ENCODE measurements at places on chromosomes 12 and 14. TPM values are rescaled to one million over a fixed set of nuclear protein-coding genes. Genes with fewer than 3 reads are reported as not detected.

- no peak for DNase-seq
Measured at GRCh38 chr14:65193916-65194590, 91.7 kb upstream of the MAX start.

GRCh38 chr14:77709412-77709811, 1.5 kb downstream of the SLIRP start:
- DNase-seq = no peak

The PZP gene
- 0.18 TPM for total RNA-seq

DNA sequence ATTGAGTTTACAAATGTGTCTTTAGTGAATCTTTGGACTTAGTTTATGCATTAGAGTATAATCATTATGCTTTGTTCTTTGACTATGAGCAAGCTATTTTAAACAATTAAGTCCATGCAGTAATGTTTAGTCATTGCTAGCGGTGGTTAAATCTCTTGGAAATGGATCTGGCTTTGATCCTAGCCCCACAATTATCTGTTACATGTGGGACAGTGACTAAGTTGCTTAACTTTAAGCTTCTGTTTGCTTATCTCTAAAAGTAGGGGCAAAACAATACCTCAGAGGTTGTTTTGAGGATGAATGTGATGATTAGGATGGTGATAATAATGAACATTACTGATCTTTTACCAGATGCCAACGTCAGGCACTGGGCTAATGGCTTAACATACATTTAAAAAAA, 124.2 kb downstream of the NPAS3 start:
- DNase-seq = no peak

The DPPA3 gene
- total RNA-seq = 3.9 TPM

The KRT77 gene
- total RNA-seq = not detected

The GAS2L3 gene
- total RNA-seq = 20.1 TPM
